ENCODE measurements at places on chromosomes 6 and 20. TPM values are rescaled to one million over a fixed set of nuclear protein-coding genes. Genes with fewer than 3 reads are reported as not detected.

GRCh38 chr6:92196325-92196724 is 1223.0 kb downstream of the EPHA7 start:
- DNase-seq: no peak

GRCh38 chr6:20129290-20130088 is 82.8 kb downstream of the MBOAT1 start:
- no peak for DNase-seq

DNA sequence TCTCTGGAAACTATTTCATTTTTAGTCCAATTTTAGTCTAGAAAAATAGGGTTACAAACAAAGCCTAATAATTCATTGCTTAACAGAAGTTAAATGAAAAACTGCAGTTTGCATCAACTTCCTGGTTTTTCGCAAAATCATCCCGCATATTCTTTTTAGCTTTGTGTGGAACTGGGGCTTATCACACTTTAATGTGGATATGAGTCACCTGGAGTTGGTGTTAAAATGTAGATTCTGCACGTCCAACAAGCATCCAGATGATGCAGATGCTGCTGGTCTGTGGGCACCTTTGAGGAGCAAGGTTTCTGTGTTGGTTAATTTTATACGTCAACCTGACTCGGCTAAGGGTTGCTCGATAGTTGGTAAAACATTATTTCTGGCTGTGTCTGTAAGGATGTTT is 126.1 kb downstream of the PLCB4 start:
- no peak for DNase-seq

Gene MUCL3
- total RNA-seq: 93.5 TPM

Gene DUSP15
- 2.8 TPM for total RNA-seq
